ENCODE measurements at places on chromosomes 4 and X.
A peak's percentile ranks its signal among the peaks of the same experiment; 100 is the strongest.

- no peak for DNase-seq
These were observed 18.1 kb upstream of the CXCL2 start for GRCh38 chr4:74117024-74117534.

- no peak for DNase-seq
These were observed 42.9 kb downstream of the CCKAR start for GRCh38 chr4:26447378-26447777.

DNA sequence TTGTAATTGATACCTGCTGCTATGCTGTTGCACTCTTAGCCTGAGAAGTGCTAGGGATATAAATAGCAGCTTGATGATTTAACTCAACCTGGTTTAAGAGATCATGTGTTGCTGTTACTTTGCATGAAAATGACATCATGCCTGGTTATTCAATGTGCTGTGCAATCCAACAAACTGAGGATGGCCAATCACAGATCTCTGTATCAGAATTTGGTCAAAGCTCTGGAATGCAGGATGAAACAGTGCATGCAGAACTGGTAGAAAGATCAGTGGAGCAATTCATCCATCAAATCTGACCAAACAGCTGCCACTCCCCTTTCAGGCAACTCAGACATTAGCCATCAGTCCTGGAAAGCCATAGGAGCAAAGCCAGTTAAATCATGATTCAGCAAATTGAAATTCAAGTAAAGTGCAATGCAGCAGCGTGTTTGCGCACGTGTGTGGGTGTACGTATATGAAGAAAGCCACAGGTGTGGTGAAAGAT, 160.3 kb upstream of the RASGEF1B start:
- peak; percentile 74 for DNase-seq

DNA sequence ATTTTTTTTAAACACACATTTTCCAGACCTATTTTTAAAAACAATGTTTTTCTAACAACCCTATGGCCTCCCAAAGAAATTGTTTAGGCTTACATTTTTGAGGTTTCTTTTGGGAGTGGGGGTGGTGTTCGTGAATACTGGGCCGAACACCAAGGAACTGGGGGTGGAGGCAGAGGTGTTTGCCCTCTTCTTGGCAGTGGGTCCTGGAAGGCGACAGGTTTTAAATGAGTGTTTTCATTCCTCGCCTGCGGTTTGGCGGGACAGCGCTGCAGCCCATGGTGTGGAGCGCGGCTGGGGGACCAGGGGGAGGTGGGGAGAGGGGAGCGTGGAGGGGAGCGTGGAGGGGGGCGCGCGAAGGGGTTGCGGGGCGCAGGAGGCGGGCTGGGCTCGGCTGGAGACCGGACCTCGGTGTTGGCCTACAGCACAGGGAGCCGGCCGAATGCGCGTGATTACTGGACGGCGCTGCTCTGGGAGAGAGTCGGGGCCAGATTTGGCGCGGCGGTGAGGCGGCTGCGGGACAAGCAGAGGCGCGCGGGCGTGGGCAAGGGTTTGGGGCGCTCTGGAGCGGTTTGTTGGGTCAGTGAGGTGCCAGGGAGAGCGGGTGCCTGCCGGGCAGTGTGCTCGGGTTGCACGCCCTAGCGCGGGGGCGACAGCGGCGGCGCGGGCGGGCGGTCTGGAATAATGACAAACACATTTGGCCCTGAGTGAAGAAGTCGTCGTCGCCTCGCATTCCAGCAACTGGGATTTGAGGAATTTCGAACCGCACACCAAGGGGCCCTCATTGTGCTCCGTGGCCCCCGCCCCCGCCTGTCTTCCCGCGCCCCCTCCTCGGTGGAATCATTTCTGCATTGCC, 764 bp downstream of the PDGFRA start:
- no peak for DNase-seq

- DNase-seq = peak; percentile 64
These were observed 32.7 kb upstream of the JADE1 start for GRCh38 chr4:128776794-128777216.
